ENCODE measurements at places on chromosomes 7 and 10. TPM values are rescaled to one million over a fixed set of nuclear protein-coding genes. Genes with fewer than 3 reads are reported as not detected.

DNA sequence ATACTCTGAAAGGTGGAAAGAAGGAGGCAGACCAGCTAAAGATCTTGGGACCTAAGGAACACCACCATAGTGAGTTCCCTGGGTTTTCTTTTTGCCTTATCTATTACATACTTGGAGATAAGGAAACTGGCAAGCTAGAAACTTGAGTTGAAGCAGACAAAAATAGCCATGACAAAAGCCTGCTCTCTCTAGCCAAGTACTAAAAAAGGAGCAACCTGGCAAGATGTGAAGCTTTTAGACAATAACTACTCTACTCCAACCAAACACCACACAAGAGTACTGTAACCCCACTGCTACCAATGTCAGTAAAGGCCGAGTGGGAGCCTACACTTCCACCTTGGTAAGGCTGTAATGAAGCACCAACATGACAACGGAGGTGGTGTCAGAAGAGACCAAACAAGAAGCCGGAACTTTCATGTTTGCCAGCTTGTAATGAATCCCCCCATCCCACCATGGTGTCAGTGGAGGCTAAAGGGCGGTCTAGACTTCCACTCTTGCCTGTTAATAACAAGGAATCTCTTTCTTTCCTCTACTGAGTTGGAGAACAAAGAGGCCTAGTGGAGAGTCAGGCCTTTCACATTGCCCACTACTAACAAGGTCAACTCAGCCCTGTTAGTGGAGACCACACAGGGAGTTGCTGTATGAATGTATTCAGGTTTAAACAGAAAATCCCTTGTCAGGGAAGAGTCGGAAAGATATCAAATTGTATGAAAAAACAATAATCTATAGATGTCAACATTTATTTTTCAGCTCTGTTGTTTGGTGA lies 55.8 kb upstream of the DYNC1I1 start:
- DNase-seq, result no peak

DNA sequence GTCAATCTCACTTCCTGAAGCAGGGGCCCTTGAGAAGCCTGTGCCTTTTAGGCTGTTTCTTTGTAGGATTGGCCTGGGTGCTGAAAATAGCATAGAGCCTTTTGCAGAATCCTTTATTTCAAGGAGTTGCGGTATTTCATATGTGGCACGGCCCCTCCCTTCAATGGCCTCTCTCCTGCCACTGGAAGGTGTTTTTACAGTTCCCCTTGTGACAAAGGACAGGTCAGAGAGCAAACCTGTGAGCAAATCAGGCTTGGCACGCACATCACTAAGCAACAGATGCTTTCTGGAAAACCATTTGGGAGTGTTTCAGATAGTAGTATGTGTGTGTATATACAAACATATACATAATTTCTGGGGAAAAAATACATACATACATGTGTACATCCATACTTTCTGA lies 388.6 kb upstream of the C7orf33 start:
- DNase-seq, result no peak

GRCh38 chr7:128381161-128381821 lies 19.8 kb upstream of the PRRT4 start:
- peak; percentile 61 for DNase-seq

DNA sequence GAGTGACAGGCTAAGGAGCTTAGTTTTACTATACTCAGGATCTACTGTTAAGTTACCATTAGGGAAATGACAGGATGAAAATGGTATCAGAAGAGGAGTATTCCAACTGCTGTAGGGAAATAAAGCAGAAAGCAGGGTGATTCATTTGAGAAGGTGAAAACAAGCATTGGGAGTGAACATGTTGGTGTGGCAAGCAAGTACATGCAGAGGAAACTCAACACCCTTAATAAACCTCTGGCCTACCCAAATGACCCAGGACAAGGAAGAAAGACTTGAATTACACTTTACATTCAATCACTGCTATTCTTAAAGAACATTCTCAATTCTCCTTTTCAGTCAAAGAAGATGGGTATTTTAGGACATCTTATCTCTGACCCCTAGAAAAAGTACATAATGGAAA lies 28.7 kb downstream of the ERLIN1 start:
- DNase-seq, result no peak

DNA sequence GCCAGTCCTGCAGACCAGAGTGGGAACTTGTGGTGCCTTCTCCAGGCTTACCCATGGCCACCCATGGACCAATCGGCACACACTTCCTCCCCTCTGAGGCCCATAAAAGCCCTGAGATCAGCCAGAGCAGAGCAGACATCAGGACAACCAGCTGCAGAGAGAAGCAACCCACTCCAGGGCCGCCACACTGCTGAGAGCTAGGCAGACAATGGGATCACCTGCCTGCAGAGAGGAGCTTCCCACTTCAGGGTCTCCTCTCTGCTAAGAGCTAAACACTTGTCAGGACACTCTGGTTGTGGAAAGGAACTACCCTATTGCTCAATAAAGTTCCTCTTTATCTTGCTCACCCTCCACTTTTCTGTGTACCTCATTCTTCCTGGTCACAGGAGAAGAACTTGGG lies 34.0 kb downstream of the C7orf25 start:
- no peak for DNase-seq

GNGT1 gene
- not detected for total RNA-seq

CUBN gene
- 0.37 TPM for total RNA-seq

CHN2 gene
- not detected for total RNA-seq

PRF1 gene
- 8.2 TPM for total RNA-seq

FAM237B gene
- total RNA-seq, result not detected
